ENCODE measurements at places on chromosomes 7 and 10. TPM values are rescaled to one million over a fixed set of nuclear protein-coding genes. Genes with fewer than 3 reads are reported as not detected.

HABP2 gene
- total RNA-seq, result not detected

COL17A1 gene
- total RNA-seq, result 514 TPM

DNA sequence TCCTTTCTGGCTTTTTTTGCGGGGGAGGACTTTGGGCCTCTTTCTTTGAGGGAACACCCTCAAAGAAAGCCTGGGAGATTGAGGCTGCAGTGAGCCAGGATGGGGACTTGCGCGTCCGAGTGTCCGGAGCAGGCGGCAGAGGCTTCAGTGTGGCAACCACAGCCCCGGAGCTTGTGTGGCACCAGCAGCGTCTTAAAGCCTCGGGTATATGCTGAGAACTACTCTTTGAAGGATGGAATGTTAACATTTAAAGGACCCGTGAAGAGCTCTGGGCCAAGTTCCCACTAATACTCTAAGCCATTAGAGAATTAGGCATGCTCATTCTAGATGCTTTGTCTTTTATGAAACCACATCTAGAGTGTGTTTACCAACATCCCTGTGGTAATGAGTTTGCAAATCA, 168.2 kb downstream of the SEPTIN7 start:
- no peak for DNase-seq
- H3K27me3 ChIP-seq, result no peaks in the 10 kb centered on the region
- no peaks in the 10 kb centered on the region for H3K4me1 ChIP-seq
- H3K27ac ChIP-seq, result no peak overlapping the region

DNA sequence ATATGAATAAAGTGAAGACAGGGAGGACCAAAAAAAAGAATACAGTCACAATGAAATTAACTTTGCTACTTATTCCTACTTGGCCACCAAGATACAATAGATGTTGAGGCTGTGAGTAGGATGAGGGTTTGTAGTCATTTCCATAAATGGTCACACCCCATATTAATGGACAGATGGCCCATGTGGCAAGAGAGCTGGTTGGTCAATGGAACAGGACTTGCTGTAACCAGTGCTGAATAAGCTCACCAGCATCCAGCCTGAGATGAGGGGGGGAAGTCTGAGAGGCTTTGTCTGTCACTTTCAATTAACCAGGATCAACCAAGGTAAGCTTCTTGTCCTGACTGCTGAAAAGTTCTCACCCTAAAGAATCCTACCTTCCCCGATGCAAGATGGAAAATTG, 130.4 kb upstream of the KCNMA1 start:
- no peak overlapping the region for H3K27ac ChIP-seq
- H3K4me3 ChIP-seq, result no peak overlapping the region
- H3K27me3 ChIP-seq, result no peaks in the 10 kb centered on the region
- peaks cover 64% of the 10 kb centered on the region for H3K36me3 ChIP-seq

OR13A1 gene
- not detected for total RNA-seq

- no peak overlapping the region for H3K27ac ChIP-seq
- peaks cover 4% of the 10 kb centered on the region for H3K4me1 ChIP-seq
- H3K27me3 ChIP-seq, result no peaks in the 10 kb centered on the region
These were observed 520 bp downstream of the CPA5 start for GRCh38 chr7:130345136-130345535.

DNA sequence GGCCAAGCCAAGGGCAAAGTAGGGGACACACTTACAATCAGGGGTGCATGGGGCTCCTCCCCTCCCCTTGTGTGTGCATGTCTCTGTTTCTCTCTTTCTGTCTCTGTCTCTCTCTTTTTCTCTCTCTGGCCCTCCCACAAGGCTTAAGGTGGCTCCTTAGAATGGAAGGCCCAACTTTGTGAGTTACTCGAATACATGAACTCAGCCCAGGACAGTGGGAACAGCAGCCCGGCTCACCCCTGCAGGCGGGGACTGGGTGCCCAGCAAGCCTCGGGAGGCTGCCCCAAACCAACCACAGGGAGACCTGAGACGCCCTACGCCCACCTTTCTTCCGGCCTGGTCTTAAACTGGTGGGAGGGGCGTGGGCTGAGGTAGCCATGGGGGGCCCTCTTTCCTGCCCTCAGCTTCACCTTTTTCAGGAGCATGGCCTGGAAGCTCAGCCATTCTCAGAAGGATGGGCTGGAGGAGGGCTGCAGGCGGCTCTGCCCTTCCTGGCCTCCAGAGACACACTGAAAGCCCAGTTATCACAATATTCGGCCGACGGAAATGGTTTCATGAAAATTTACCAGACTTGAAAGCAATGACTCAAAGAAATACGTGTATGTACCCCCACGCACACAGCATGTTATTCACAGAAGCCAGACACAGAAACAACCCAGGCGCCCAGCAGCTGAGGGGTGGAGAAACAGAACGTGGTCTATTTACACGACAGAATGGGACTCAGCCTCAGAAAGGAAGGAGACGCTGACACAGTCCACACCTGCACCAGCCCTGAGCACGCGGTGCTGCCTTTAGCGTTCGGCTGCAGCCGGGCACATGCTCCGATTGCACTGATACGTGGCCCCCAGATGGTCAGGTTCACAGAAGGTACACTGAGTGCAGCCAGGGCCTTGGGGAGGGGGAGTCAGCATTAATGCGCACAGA, 229.5 kb downstream of the PTPRN2 start:
- H3K4me1 ChIP-seq, result no peaks in the 10 kb centered on the region
- H3K27ac ChIP-seq, result no peak overlapping the region
- H3K27me3 ChIP-seq, result peaks cover 16% of the 10 kb centered on the region
- no peak overlapping the region for H3K4me3 ChIP-seq
- H3K36me3 ChIP-seq, result no peaks in the 10 kb centered on the region

- peaks cover 10% of the 10 kb centered on the region for H3K36me3 ChIP-seq
- H3K27me3 ChIP-seq, result no peaks in the 10 kb centered on the region
- H3K4me3 ChIP-seq, result no peak overlapping the region
- no peak for DNase-seq
- peaks cover 81% of the 10 kb centered on the region for H3K4me1 ChIP-seq
- peak overlapping the region; percentile 7 for H3K27ac ChIP-seq
These were observed 19.4 kb upstream of the AKR1C1 start for GRCh38 chr10:4943821-4944220.

All from MCF 10A (cell line).